ENCODE measurements at places on chromosomes 2 and 18. TPM values are rescaled to one million over a fixed set of nuclear protein-coding genes. Genes with fewer than 3 reads are reported as not detected.
A peak's percentile ranks its signal among the peaks of the same experiment; 100 is the strongest.

DNA sequence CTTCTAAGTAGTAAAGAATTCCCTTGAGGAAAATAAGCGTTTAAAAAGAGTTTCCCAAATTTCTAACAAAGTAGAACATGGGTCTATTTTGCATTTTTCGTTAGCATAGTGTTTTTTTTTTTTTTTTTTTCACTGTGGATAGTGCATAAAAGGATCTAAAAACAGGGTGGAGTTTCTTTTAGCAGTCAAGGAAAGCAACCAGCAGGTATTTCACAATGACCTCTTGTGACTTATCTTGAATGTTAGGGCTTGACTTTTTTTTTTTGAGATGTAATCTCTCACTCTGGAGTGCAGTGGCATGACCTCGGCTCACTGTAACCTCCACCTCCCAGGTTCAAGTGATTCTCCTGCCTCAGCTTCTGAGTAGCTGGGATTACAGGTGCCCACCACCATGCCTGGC, 14.9 kb upstream of the DGKD start:
- no peak for DNase-seq

SPATA3 gene
- not detected for total RNA-seq

COLEC12 gene
- 0.37 TPM for total RNA-seq

DNA sequence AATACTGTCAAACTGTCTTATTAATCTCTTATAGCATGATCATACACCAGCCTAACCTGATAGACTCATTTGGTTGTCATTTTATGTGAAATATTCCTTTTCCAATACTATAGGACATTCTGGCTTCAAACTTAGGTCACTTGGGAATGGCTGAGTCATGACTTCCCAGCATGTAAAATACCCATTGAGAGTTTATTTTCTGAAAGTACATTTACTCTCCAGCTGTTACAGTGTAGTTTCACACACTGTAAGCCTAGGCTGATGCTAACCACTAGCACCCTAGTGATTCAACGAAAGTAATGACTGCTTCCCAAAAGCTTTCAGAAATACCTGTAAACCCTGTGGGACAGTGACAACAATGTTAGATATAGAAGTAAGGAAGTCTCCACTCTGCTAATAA, 93.8 kb downstream of the FIGN start:
- no peak for DNase-seq

CLEC4F gene
- total RNA-seq: not detected

GRCh38 chr2:44178950-44179349, 10.3 kb downstream of the PPM1B start:
- DNase-seq: no peak

NIF3L1 gene
- total RNA-seq: 23.7 TPM

GRCh38 chr2:15195813-15196212, 365.3 kb downstream of the NBAS start:
- no peak for DNase-seq

- DNase-seq: peak; percentile 82
Observed at GRCh38 chr2:170714381-170715061, 616 bp upstream of the SP5 start.

- DNase-seq: no peak
Observed at GRCh38 chr2:155377931-155378444, 679.5 kb downstream of the KCNJ3 start.

MFSD2B gene
- not detected for total RNA-seq

GRCh38 chr2:24418166-24418841, 58.0 kb upstream of the ITSN2 start:
- no peak for DNase-seq

SERPINB11 gene
- total RNA-seq: not detected

TLX2 gene
- total RNA-seq: not detected

Measured in right lobe of liver (tissue), 6 donors.